Occipital lobe (tissue), 3 donors: ENCODE measurements at places on chromosomes 3 and 15.

- DNase-seq: no peak
These were observed 1375.1 kb upstream of the ALCAM start for GRCh38 chr3:103991461-103992115.

DNA sequence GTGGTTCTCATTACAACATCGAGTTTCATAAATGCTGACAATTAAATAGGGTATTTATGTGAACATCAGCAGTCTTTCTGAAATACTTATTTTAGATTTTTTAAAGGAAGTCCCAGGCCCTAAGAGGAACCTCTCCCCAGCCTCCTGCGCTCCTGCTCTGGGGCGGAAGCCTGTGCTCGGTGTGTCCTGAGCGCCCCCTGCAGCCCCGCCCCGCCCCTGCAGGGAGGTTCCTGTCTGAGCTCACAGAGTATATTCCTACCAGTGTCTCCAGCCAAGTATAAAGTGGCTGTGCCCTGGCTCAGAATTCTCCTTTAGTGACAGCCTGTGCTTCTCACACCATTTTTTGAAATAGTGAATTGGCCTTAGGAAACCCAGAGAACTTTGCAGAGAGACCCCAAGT, 567.9 kb downstream of the GOLGA6L6 start:
- no peak for DNase-seq

GRCh38 chr3:43217633-43218032, 68.7 kb upstream of the SNRK start:
- DNase-seq: no peak

DNA sequence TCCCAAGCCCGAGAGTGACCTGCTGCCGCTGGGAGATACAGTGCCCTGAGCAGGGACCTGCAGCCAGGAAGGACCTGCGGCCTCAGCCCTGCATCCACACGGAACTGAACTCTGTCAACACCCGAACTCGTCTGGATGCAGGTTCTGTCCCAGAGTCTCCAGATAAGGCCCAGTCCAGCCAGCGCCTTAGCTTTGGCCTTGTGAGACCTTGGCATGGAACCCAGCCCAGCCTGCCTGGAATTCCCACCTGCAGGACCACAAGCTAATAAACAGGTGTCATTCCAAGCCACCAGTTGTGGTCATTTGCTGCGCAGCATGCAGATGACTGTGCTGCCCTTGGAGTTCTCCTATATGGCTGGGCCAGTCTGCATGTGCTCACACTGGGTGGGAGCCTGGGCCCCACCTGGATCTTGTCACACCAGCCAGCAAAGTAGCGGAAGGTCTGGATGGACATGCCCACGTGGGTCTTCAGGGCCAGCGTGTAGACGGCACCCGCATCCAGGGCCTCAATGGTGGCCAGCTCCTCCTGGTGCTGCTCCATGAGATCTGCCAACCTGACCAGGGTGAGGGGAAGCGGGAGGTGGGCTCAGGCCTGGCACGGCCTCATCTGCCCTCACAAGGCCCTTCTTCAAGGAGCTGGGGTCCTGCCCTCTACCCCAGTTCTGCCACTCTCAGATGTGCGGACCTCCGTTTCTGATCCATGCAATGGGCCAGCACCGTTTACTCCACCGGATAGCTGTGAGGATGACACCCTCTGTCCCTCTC, 47.2 kb upstream of the SLC41A3 start:
- DNase-seq: no peak

GRCh38 chr15:78604420-78604819, 16.4 kb downstream of the CHRNA3 start:
- no peak for DNase-seq

- no peak for DNase-seq
These were observed 379.4 kb downstream of the DIPK2A start for GRCh38 chr3:144351011-144351410.

DNA sequence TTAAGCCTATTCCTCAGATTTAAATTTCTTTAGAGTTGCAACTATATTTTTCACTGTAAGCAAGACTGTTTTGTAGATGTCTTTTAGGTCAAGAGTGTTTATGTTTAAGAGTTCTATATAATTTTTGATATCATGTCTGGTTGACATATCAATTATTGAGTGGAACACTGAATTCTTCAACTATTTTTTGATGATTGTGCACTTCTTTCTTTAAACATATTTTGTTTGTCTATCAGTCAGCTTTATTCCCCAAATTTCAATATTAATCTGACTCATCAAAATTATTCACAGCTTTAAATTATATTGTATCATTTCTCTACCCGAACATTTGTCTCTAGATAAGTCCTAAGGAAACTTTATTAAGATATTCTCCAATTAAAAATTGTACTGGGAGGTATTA, 933.6 kb upstream of the ROBO1 start:
- no peak for DNase-seq

DNA sequence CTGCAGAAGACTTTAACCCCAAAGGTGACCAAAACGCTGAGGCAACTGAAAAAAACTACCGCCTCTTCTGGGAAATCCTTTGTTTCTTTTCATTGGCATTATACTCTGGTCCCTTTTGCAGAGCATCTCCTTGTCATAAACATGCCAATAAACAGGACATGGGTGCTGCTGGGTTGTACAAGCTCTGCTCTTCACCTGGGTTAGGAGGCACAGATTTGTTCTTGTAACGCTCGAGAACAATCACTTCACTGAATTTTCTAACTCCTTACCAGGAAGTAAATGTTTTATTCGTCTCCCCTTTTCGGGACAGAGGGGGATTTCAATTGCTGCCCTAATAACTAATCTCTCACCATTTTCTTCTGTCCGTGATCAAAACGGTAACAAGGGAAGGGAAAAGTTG, 1.3 kb downstream of the PLCH1 start:
- no peak for DNase-seq

DNA sequence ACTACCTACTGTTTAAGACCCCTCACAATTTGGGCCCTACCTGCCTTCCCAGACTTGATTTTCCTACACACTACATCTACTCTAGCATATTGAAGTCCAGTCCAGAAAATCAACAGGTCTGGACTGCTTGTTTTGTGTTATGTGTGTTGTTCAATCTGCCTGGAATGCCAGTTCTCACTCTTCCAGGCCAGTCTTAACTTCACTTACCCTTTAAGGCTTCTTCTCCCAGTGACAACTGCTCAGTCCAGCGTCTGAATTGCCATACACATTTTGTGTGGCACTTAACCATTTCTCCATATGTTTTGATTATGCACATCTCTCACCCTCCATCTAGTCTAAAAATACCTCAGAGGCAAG, 1.1 kb downstream of the TICRR start:
- DNase-seq: no peak

GRCh38 chr3:18442756-18443664, 17.9 kb upstream of the SATB1 start:
- no peak for DNase-seq

GRCh38 chr15:42608752-42609488, 33.5 kb downstream of the STARD9 start:
- no peak for DNase-seq

GRCh38 chr15:31130576-31131237, 29.2 kb upstream of the TRPM1 start:
- DNase-seq: no peak

DNA sequence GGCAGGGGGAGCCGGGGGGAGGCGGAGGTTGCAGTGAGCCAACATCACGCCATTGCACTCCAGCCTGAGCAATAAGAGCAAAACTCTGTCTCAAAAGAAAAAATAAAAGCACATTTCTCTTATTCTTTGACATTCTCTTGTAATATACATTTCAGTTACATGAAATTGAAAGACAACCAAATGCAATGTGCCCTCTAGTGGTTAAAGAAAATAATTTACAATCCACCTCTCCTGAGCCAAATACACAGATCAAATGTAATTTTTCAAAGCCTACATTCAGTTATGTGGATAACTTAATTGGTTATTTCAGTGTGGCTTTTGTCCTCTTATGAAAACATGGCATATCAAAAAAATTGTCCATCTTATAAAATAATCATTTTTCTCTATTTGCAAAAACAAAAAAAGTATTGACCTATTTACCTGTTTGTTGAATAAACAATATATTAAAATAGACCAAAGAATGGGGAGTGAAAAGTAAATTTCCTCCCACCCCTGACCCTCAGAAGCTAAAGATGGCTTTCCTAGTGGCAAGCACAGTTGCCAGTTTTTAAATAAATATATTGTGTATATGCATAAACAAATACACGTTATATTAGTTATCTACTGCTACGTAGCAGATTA, 14.2 kb upstream of the U2SURP start:
- DNase-seq: no peak

- no peak for DNase-seq
These were observed 14.8 kb downstream of the GTPBP8 start for GRCh38 chr3:113005611-113006010.

GRCh38 chr15:69974321-69974720, 123.4 kb downstream of the TLE3 start:
- no peak for DNase-seq

GRCh38 chr15:101305820-101306255, 10.8 kb upstream of the SNRPA1 start:
- DNase-seq: no peak

- DNase-seq: no peak
These were observed 272.9 kb downstream of the TBC1D5 start for GRCh38 chr3:17469520-17469919.

- no peak for DNase-seq
These were observed 6.2 kb upstream of the RPAP1 start for GRCh38 chr15:41550066-41550775.

DNA sequence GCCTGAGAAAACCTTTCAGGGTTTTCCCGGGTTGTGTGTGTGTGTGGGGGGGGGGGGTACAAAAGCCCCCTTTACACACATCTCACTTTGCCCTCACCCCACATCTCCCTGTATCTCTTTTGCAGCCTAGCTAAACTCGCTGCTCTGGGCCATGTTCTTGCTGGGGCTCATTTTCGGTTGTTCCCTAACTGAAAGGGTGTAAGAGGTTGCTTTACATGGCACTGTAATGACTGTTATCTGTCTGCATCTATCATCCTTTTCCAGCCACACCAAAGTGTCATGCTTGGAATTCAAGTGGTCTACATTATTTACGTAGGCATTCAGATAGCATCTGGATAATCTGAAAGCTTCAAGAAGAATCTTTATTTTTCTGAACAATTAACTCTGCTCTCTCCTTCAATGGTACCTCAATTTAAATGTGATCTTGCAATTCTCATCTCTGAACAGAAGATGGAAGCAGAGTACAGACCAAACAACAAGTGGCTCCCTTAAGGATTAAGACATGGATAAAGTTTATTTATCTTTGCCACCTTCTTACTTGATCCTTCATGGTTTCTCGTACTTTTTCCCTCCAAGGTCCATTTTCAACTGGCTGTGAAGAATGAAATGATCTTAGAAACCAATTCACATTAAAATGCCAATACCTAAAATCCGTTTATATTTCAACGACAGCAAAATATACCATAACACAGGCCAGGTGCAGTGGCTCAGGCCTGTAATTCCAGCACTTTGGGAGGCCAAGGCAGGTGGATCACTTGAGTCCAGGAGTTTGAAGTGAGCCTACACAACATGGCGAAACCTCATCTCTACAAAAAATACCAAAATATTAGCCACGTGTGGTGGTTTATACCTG, 34.9 kb downstream of the DCLK3 start:
- no peak for DNase-seq

DNA sequence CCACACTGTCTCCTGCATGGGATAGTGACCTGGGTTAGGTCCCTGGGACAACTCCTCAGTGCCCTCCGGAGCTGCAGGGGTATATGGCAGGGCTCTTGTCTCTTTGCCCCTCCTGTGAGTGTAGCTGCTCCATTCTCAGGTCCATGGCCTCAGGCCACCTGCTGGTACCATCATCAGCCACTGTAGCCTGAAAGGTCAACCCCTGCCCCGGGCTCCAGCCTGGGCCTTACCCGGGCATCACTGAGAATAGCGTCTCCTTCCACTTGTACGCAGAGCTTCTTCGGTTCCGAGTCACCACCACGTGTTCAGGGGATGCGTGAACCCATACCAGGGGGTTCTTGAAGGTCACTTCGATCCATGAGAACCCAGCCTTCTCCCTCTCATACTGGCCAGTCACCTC, 13.8 kb downstream of the ITIH4 start:
- DNase-seq: no peak
